ENCODE measurements at places on chromosomes 13 and 19.

DNA sequence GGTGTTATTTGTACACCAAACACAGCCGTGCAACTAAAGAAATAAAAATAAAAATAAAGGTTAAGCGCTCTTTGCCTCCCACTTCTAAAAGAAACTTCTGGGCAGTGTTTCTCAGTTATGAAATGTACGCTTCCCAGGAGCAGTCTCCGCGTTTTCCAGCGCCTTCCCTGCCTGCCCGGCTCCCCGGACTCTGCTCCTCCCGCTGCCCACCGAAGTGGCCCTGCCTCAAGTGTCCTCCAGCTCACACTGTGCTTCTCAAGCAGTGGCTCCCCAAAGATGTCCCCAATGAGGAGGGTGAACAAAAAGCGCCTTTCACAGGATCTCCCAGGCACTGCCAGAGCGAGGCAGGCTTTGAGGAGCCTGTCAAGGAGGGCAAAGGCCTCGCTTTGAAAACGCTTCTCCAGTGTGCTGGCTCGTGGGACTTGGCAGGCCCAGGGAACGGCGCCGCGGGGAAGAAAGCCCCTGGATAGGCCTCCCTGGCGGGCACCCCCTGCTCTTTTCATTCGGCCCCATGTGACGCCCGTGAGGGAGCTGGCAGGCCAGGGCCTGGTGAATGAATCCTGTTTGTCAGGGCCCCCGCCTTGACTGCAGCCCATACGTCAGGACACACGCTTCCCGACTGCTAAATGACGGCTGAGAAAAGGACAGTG lies 187.1 kb downstream of the FOXO1 start:
- DNase-seq: no peak

GRCh38 chr19:6056801-6057650 lies 53.3 kb downstream of the RFX2 start:
- DNase-seq: no peak

DNA sequence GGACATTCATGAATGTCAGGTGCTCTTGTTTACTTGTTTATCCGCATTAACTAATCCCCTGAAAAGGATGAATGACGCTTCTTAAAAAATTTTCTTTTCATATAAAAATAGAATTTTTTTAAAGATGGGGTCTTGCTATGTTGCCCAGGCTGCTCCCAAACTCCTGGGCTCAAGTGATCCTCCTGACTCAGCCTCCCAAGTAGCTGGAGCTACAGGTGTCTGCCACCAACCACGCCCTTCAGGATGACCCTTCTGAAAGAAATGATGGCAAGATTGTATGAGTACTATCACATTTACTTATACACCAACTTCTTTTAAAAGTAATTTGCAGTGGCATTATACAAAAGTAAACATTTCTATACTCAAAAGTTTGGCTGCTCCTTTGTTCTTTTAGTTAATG lies 6.2 kb upstream of the EBPL start:
- no peak for DNase-seq

DNA sequence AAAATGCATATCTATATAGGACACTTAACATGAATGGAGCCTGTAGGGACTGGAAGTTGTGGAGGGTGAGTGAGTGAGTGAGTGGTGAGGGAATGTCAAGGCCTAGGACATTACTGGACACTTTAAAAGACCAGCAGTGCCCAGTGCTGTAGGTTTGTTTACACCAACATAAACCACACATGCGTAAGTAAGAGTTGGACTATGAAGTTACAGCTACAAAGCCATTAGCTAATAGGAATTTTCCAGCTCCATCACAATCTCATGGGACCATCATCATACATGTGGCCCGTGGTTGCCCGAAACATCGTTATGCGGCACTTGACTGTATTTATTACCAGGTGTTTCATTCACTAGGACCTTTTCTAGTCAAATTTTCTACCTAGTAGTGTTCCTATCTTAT lies 49.2 kb downstream of the LATS2 start:
- no peak for DNase-seq

DNA sequence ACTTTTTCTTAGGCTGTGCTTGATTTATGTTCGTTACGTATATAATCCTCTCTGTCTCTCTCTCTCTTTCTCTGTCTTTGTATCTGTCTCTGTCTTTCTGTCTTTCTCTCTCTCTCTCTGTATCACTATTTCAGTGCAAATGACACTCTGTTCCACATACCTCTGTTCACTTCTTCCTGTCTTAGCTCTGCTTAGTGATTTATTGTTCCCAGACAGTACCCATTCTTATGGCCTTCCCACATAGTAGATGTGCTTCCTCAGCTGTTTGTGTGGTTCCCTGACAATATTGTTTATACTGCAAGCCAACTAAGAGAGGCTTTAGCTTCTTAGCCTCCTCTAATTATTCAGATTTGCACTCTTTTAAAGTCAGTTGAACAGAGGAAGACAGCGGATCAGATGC lies 1244.2 kb downstream of the DIAPH3 start:
- DNase-seq: no peak

DNA sequence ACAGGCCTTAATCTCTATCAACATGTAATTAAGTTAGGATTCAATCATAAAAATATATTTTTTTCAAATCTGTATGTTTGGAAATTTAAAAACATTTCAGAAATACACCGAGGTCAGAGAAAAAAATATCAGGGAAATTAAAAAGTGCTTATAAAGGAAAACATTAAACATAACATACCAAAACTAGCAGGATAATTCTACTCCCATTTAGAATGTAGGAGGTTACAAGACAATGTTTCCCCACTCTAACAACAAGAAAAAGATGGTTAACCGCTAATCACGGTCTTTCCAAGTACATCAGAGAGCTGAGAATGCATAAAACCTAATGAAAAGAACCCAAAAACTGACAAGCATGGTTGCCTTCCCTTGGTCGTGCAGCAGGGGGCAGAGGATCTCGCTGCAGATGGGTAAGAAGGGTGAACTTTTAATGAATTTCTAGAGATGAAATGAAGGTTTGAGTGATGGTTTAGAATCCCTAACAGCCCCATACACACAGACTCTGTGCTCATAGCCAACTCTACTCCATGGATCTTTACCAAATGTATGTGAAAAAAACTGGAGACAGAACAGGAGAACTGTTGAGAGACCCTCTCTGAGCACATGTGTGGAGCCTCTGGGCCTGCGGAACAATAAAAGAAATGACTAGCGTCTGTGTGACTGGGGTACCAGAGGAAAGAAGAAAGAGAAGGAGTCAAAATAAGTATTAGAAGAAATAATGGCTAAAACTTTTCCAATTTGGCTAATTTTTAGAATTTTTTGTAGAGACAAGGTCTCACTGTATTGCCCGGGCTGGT lies 51.3 kb upstream of the LSM14A start:
- DNase-seq: peak; percentile 31

GRCh38 chr13:44300895-44301638 lies 72.6 kb upstream of the SERP2 start:
- DNase-seq: no peak

GRCh38 chr19:11586331-11586730 lies 8.9 kb upstream of the ACP5 start:
- no peak for DNase-seq

- no peak for DNase-seq
Measured at GRCh38 chr19:53055117-53055516, 10.6 kb downstream of the ERVV-2 start.

GRCh38 chr19:44856421-44857083 lies 10.5 kb downstream of the NECTIN2 start:
- DNase-seq: no peak

DNA sequence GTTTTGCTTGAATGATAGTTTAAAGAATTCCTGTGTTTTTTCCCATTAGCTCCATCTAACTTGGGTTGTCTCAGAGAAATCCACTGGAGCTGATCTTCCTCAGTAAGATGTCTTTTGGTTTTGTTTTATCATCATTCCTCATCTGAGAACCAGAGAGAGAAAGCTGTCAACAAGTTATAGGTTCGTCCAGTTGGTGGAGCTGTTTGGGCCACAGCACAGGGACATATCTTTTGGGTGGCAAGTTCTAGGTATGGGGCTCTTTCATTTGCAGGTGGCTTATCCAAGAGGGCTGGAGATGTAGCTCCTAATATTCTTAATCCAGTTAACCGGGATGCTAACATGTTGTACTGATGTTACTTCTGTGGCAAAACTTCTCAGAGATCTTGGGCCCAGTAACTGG lies 174.2 kb downstream of the KCNRG start:
- no peak for DNase-seq

- DNase-seq: no peak
Measured at GRCh38 chr19:22602631-22603272, 31.4 kb upstream of the ZNF492 start.

GRCh38 chr19:7251494-7251893 lies 42.7 kb downstream of the INSR start:
- DNase-seq: no peak

GRCh38 chr13:37085606-37086005 lies 19.9 kb downstream of the CSNK1A1L start:
- no peak for DNase-seq
